ENCODE measurements at places on chromosomes 11 and 22. TPM values are rescaled to one million over a fixed set of nuclear protein-coding genes. Genes with fewer than 3 reads are reported as not detected.

Gene TRPM5
- total RNA-seq: under 0.01 TPM

Gene GPHA2
- total RNA-seq: 7.3 TPM

Gene GDPD4
- not detected for total RNA-seq

Gene SLC15A3
- 2.0 TPM for total RNA-seq

Data from body of pancreas (tissue), 4 donors.